ENCODE measurements at places on chromosomes 4 and X. TPM values are rescaled to one million over a fixed set of nuclear protein-coding genes. Genes with fewer than 3 reads are reported as not detected.

The PSAPL1 gene
- total RNA-seq: 0.15 TPM

The MXRA5 gene
- total RNA-seq: 6.6 TPM

The HDAC6 gene
- 78.2 TPM for total RNA-seq

- H3K4me1 ChIP-seq: no peaks in the 10 kb centered on the region
- H3K27ac ChIP-seq: peak overlapping the region; percentile 72
- no peaks in the 10 kb centered on the region for H3K27me3 ChIP-seq
- H3K36me3 ChIP-seq: no peaks in the 10 kb centered on the region
- no peak overlapping the region for H3K4me3 ChIP-seq
Measured at GRCh38 chr4:123352240-123352945, 44.2 kb upstream of the SPRY1 start.
